ENCODE measurements at places on chromosomes 3 and 15.

GRCh38 chr15:51299187-51300015 is 39.0 kb downstream of the CYP19A1 start:
- ATAC-seq = no peak

GRCh38 chr3:36729204-36730056 is 34.9 kb downstream of the DCLK3 start:
- ATAC-seq = no peak

GRCh38 chr3:194521510-194522260 is 34.9 kb upstream of the ATP13A3 start:
- ATAC-seq = no peak

GRCh38 chr3:63207066-63207590 is 71.0 kb upstream of the SYNPR start:
- ATAC-seq = no peak

- ATAC-seq = peak; percentile 51
Observed at GRCh38 chr3:99789011-99789721, 28.5 kb upstream of the CMSS1 start.

DNA sequence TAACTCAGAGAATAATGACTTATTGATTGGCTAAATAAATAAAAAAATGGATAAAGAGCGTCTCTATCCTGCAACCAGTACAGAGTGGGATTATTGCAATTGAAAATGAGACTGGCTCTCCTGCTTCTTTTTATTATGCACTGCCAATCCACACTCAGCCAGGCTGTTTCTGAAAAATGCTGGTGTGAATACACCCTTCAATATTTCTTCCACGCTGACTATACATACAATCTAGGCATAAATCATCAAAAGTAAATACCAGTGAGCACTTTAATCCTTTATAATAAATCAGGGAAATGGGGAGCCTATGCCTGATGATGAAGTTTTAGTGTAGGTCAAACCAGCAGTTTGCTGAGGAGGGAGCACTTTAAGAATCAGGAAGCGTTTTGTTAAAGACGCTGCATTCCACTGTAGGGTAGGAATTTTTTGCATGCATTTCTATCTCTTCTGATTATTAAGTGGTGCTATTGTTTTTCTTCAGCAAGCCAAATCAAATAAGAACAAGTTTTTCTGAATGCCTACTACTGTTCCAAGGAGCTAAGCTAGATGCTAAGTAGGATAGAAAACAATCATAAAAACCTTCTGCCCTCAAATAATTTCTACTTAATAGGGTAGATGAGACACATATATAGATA is 781.5 kb downstream of the TBL1XR1 start:
- no peak for ATAC-seq

GRCh38 chr3:88960019-88960418 is 147.4 kb upstream of the EPHA3 start:
- ATAC-seq = no peak

GRCh38 chr3:131551761-131552160 is 49.0 kb upstream of the MRPL3 start:
- no peak for ATAC-seq

DNA sequence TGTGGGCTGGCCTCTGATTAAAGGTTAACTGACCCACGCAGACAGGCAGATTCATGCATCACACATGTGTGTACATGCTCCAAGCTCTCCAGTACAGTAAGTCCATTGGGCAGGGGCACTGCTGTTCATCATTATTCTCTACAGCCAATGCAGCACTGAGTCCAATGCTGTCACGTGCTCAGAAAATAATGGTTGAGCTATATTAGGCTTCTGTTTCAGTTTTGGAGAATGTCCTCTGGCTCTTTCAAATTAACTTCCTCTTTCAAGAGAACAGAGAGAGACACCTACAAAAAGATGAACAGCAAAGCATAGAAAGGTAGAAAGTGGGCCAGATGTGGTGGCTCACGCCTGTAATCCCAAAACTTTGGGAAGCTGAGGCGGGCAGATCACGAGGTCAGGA is 202.6 kb downstream of the MEX3B start:
- ATAC-seq = no peak

DNA sequence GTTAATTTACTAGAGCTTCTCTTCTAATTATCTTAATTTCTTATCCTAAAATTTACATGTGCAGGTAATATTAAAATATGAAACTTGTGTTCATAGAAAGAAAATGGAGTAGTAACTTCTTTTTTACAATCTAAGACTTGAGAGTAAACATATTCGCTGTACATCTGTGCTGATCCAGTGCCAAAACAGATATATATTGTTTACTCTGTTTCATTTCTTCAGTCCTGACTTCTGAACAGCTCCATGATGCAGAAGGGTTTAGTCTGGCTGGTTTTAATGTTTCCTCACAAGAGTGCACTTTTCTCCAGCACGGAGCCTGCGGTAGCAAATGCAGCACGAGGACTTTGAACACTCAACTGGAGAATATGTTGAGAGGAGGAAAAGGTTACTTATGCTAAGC is 306.8 kb downstream of the EPHA3 start:
- ATAC-seq = no peak

- no peak for ATAC-seq
Observed at GRCh38 chr3:106103383-106103782, 234.6 kb upstream of the CBLB start.

DNA sequence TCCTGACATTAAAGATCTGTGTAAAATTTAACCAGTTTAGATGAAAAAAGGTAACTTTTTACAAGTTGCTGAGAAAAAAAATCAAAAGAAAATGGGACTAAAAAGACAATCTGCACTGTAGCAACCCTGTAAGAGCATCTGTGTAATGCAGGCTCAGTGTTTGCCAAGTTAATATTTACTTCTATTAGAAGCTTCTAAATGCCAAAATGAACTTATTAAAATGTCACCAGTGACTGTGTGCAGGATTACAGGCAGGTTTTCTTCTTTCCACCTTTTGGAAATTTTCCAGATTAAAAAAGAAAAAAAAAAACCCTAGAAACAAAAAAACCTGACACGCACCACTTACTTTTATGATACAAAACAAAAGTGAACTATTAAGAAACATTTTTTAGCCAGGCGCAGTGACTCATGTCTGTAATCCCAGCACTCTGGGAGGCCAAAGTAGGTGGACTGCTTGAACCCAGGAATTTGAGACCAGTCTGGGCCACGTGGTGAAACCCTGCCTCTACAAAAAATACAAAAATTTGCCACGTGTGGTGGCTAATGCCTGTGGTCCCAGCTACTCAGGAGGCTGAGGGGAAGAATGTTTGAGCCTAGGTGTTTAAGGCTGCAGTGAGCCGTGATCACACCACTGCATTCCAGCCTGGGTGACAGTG is 87.2 kb downstream of the TJP1 start:
- no peak for ATAC-seq

DNA sequence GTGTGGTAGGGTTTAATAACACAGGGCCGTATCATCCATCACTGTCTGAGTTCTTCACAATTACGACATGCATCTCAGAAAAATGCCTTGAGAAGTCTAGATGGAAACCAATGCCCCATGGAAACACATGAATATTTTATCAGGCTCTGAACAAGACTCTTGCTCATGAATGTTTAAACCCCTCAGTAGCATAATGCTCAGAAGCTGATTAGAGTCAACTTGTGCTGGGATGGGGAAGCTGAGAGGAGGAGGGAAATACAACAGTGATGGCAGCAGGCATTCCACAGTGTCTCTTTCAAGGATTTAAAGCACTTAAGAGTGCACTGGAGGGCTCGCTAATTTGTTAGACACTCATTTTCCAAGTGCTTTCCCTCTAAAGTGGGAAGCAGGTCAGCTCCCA is 3.8 kb downstream of the GPR156 start:
- no peak for ATAC-seq

DNA sequence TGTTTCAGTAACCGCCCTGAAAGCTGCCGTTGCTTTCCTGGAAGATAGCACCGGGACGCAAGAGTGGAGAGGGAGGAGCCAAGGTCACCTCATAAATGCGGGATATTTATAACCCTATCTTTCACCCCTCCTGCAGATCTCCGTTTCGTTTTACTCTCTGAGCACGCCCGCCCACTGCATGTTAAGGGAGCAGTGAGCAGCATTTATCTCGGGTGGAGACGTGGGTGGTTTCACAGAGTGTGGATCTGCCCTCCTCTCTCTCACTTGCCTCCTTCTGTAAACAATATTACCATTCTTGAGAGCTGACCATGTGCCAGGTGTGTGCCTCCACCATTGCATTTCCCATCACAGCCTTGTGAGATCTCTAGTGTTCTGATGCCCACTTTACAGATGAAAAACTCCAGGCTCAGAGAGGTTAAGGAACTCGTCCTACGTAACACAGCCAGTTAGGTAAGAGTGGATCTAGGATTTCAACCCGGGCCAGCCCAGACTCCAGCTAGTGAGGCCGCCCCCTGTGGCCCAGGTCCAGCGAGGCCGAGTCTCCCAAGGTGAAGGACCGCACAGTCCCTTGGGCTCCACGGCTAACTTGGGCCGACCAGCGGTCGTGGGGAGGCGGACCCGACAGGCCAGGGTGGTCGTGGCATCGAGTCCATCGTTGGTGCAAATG is 16.9 kb upstream of the SEMA4B start:
- ATAC-seq = peak; percentile 25

DNA sequence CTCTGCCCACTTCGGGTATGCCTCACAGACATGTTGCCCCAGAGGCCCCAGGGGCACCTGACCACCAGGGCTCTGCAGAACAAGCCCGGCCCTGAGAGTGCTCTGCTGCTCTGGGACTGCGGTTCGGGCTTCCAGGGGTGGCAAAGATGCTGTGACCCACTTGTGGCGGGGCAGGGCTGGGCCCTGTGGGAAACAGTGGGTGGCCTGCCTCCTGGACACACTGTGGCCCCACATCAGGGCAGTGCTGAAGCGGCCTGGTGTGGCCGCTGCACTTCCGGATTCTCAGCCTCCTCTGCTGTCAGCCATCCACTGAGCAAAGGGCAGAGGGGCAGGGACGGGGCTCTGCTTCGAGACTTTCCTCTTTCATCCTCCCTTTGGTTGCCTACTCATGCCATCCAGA is 26.5 kb upstream of the PLXND1 start:
- no peak for ATAC-seq

DNA sequence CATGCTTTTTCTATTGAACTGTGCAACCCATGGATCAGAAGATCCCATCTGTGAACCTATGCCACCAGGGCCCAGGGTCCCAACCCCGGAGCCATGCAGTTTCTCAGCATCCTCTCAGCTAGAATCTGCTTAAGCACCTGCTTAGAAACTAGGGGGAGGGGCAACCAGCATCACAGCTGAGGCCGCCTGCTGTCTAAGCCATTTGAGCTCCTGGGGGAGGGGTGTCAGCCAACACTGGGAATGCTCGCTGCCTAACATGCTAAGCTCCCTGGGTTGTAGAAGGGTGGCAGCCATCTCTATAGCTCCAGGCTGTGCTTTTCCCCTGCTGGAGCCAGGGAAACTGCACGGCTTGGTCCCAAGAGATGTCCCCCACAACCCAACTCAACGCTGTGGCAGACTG is 322.8 kb downstream of the EDEM1 start:
- ATAC-seq = no peak

DNA sequence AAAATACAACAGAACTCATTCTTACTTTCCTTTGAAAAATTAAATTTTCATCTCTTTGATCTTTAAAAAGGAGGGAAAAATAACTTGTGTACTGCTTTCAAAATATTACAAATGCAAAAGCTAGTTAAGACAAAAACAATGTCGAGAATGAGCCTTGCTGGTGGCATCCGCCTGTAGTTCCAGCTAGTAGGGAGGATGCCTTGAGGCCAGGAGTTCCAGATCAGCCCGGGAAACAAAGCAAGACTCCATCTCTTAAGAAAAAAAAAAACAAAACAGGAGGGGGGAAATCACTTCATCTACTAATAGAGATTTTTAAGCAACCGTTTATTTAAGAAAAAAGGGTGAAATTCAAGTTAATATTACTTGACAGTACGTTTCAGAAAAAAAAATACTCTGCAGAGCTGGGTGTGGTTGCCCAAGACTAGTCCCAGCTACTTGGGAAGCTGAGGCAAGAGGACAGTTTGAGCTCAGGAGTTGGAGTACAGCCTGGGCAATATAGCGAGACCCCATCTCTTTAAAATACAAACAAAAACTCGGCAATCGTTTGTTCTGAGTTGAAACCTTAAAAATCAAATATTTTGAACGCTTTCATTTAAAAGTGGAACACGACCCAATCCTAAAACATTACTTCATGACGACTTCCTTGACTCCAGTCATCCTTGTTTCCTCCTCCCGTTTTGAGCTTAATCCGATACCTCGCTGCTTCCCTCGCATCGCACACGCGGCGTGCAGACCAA is 1.2 kb downstream of the KPNA1 start:
- no peak for ATAC-seq

GRCh38 chr3:54999159-54999558 is 71.3 kb upstream of the LRTM1 start:
- ATAC-seq = no peak

- no peak for ATAC-seq
Observed at GRCh38 chr15:42726114-42726513, 10.8 kb downstream of the CDAN1 start.

DNA sequence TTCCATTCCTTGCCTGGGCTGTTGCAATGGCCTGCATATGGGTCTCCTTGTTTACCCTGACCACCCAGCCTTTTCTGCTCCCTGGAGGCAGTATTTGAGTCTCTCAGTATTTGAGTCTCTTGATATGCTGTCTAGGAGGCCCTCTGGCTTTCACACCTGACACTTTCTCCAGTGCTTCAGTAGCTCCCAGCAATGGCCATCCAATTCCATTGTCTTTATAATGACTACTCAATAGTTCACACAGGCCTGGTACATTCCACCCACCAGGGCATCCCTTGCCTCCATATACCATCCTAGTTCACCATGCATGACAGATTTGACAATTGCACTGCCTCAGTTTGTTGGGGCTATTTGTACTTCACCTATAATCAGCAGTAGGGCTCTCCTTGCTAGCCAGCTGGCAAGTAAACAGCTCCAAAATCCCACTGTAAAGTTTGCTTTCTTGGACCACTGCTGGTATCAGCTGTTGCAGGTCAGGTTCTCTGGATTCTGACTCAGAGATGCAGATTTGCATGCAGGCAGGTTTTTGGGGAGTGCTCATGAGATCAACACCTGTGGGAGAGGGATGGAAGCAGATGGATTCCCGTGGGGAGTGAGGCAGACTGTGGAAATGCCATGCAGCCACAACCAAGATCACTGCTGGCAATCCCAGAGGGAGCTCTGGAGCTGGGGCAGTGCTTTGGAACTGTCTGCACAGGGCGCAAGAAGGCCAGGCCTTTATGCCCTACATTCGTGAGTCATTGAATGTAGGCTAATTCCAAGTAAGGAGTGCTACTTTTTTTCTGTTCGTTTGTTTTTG is 19.1 kb upstream of the XIRP1 start:
- ATAC-seq = no peak

GRCh38 chr3:43874290-43874689 is 183.6 kb downstream of the ABHD5 start:
- peak; percentile 7 for ATAC-seq

GRCh38 chr15:91776104-91776503 is 77.4 kb upstream of the SLCO3A1 start:
- ATAC-seq = no peak

GRCh38 chr3:14485981-14486380 is 54.2 kb downstream of the GRIP2 start:
- no peak for ATAC-seq

DNA sequence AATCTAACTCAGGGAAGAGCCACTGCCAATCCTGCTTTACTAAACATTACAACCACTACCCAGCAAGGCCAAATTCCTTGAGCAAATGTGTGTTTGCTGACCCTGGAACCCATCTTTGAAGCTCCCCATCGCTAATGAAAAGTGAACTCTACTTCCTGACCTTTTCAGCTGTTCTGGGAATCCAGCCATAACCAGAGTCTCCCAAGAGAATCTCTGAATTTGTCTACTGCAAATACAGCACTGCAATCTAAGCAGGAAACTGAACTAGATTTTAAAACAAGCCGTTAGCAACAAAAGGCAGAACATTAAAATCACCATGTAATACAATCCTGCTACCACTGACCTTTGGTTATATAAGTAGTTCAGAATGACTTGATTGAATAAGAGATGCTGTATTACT is 309.2 kb downstream of the MAGI1 start:
- ATAC-seq = no peak

- ATAC-seq = no peak
Observed at GRCh38 chr3:65523878-65524277, 514.8 kb downstream of the MAGI1 start.

Data from activated CD4-positive, CD25-positive, alpha-beta regulatory T cell treated with anti-CD3 and anti-CD28 coated beads, Interleukin-2, amount 50 U/mL, for 24 hours (primary cell).